ENCODE measurements at places on chromosomes 16 and 17.

- no peak for DNase-seq
Measured at GRCh38 chr16:73527187-73527586, 479.3 kb upstream of the ZFHX3 start.

DNA sequence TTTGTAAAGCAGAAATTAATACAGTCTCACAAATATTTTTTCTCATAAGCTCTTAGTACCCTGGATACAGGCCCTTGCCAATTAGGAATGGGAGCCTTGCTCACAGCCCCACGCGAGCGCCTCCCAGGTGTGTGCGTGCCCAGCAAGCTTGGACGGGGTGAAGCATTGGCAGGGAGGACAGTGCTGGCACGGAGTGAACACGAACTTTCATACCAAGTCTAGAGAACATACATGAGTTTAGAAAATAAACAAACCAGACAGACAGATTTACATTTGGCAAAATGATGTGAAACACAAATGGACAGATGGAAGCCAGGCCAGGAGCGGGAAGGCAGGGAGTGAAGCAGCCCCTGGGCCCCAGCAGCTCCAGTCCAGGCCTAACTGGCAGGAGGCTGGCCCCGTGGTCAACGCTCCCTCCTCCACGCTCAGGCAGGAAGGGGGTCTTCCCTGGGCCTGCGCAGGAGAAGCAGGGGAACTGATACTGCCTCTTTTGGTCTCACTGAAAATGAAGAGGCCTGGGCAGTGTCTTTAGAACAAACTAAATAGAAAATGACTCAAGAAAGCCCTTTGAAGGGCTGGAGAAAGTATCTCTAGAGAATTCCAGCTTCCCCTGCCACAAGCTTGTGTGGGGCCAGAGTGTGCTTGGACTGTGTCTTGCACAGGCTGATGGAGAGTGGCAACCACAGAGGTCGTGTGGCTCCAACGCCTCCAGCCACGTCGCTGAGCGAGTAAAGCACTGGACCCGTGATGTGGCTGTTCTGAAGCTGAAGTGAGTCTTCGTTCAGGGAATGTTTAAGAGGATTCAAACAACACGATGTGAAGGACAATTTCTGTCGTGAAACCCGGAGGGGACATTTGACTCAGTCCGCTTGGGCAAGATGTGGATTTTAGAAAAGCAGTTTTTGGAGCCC lies 9.9 kb upstream of the FOXJ1 start:
- DNase-seq: no peak

DNA sequence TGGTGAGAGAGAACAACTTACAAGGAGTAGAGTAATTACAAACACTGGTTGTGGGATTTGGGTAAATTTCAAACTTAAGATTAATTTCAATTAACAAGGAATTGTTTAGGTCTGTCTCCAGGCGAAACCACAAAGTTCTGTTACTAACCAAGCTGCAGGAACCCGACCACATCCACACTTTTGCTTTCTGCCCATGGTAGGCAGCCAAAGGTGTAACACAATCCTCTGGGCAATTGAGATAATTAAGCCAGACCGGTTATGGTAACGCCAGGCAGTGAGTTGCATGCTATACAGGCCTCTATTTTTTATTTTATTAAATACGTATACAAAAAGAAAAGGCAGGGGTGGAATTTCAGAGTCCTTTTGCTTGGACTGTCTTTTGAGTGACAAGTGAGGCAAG lies 12.0 kb downstream of the KCNJ2 start:
- DNase-seq: no peak

DNA sequence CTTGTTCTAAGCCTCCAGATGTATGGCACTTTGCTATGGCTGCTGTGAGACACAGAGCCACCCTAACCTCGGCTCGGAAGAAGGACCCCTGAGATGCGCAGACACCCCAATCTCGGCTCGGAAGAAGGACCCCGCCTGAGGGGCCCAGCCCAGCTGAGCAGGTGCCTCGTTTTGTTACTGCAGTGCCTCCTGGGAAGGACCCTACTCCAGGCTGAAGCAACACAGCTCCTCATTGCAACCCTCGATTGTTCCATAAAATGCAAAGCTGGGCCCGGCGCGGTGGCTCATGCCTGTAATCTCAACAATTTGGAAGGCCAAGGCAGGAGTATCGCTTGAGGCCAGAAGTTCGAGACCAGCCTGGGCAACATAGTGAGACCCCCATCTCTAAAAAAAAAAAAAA lies 61.3 kb downstream of the C16orf95 start:
- no peak for DNase-seq

DNA sequence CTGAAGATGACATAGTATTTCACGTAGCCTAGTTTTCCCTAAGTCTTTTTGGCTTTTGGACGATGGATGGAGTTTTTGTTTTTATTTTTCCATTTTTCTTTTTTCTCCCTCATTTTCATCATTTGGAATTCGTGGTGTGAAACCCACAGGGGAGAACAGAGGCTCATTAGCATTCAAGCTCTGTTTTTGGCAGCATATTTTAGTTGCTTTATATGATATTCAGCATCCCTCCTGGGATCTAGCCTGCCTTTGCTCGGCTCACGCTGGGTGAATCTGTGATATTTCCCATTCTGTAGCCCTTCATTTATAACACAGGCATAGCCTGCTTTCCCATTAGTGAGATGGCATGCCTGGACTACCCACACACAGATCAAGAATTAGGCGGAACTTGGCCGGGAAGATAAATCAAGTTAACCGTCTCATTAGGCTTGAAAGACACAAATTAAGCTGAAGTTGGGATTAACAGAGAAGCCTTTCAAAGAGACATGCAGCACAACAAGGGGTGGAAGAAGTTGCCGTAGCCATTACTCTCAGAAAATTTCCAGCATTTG lies 20.1 kb upstream of the CLEC19A start:
- no peak for DNase-seq

- no peak for DNase-seq
Measured at GRCh38 chr16:86091976-86092375, 193.0 kb downstream of the IRF8 start.

DNA sequence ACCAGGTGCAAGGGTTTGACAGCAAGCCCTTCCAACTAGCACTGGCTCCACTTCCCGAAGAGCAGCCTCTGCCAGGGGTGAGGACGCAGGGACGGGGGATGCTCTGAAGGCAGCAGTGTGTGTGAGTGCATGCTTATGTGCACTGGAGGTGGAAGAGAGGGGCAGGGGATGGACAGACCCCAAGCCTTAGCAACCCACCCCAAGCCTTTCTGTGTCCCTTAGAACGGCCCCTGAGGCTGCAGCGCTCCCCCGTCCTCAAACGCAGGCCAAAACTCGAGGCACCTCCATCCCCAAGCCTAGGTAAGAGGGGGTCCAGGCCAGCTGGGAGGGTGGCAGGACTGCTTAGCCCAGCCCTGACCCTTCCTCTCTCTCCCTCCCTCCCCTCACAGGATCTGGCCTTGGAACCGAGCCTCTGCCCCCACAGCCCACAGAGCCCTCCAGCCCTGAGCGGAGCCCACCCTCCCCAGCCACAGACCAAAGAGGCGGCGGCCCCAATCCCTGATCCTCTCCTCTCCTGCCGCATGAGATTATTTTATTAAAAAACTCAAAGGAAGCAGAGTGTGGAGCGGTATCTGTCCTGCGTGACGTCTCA lies 2.9 kb downstream of the ACD start:
- DNase-seq: no peak

DNA sequence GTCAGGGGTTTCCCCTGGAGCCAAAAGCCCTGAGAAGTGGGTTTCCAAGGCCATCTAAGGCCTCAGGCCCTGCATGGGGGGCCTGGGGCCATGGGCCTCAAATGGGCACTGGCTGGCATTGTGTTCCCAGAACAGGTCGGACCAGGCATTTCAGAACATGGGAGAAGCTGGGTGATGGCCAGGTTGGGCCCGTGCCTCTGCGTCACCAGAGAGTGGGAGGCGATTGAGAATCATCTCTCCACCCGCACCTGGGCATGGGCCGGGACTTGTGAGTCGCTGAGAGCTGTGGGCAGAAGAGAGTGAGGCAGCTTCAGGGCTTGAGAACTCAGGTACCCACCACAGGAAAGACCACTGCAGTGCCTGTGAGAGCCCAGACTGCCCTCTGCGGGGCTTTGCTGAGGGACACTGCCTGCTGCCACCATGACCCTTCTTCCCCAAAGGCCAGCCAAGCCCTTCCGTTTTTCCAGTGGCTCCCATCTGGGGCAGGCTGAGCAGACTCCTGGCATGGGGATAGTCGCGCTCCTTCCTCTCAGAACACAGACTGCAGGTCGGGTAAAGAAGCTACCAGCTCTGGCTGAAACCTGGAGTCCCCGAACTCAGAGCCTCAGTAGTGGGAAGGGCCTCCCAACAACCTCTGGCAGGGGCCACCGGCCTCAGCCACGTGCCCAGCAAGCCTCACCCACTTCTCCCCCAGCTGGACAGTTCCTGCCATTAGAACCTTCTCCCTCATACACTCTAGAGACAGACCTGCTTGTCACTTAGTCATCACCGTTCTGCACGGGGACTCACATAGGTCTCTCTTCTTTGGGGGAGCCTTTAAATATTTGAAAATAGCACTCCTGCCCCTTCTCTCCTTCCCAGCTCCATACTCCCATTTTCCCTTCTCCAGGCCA lies 1.6 kb downstream of the RAB11FIP4 start:
- no peak for DNase-seq

- peak; percentile 33 for DNase-seq
Measured at GRCh38 chr17:57955183-57955931, at the start of gene CUEDC1. Gene CUEDC1 (minus strand): TSS chr17:57955412. CDS start chr17:57885564, 69,848 bp downstream.

DNA sequence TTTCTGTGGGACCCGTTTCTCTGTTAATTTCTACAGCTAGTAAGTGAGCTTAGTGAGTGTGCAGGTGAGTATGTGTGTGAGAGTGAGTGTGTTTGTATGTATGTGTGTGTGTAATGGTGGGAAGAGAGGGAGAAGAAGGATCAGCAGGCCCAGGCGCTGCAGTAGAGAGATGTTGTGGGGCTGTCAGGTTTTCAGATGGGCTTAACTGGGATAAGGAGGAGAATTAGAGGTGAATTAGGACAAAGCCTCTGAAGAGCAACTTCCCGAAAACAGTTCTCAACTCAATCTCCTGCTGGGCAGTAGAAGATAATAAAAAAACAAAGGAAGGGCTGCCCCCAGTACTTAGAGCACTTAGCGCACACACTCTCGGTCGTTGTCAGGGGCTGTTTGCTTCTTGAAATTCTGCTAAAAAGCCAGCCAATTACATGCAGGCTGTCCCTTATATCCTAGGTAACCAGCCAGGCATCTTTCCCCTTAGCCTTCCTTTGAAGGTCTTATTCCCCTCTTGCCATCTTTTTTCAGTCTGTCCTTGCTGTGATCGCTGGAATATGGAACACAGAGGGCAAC lies 63.4 kb downstream of the CLEC16A start:
- DNase-seq: no peak

- no peak for DNase-seq
Measured at GRCh38 chr17:46138473-46138872, 54.8 kb downstream of the KANSL1 start.

DNA sequence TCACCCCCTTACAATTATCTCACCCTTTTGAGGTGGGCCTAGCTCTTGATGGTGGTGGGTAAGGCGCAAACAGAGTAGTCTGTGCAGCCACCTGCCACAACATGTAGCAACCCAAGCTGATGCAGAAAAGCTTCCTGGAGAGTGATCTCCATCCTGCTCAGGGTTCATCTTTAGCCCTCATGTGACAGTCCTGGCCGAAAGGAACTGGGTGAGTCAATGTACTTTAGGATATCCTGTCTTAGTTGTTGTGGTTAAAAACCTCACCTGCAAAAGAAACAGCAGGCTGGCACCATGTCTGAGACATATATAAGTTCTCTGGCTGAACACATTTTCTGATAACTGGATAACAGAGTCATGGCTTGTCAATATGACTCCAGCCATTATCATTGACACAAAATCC lies 183.5 kb upstream of the CPHXL start:
- no peak for DNase-seq

DNA sequence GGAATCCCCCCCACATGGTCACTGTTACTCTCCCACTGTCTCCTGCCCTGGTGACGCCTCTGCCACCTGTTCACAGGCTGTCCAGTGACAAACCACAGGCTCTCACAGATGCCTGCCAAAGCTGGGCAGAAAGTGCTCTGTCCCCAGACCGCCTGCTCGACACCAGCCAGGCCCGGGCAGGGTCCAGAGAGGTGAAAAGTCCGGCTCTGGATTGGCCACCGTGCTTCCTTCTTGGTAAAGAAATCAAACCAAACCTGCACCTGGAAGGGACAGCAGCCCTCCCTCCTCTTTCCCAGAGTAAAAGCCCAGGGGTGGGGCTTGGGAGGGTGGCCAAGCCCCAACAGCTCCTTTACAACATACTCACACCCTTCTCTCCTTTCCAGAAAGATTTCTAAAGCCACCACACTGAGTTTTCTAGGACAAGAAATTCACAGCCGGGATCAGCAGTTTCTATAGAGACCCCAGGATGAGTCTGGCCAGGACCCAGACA lies 6.2 kb downstream of the PCGF2 start:
- DNase-seq: no peak

GRCh38 chr16:27080895-27081294 lies 14.2 kb downstream of the C16orf82 start:
- no peak for DNase-seq

- peak; percentile 83 for DNase-seq
Measured at GRCh38 chr17:7841915-7842379, 7.9 kb downstream of the KDM6B start.

DNA sequence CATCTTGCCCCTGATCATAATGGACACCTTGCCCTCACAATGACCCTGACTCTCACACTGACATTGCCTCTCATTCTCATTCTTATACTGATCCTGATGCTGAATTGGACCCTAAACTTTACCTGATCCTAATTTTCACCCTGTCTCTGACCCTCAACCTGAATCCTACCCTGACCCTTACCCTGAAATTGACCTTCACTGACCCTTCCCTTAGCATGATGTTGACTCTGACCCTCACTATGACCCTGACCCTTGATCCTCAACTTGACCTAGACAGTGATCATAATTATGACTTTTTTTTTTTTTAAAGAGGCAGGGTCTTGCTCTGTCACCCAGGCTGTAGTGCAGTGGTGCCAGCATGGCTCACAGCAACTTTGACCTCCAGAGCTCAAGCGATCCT lies 3.4 kb downstream of the AHSP start:
- DNase-seq: no peak

- no peak for DNase-seq
Measured at GRCh38 chr17:9291912-9292560, 270.7 kb downstream of the NTN1 start.

GRCh38 chr17:38443356-38444031 lies 15.2 kb downstream of the ARHGAP23 start:
- DNase-seq: no peak

- DNase-seq: no peak
Measured at GRCh38 chr17:50458270-50458669, 10.4 kb downstream of the CHAD start.

- no peak for DNase-seq
Measured at GRCh38 chr16:70257391-70257790, 5.7 kb upstream of the EXOSC6 start.

GRCh38 chr17:81322271-81323082 lies 27.4 kb upstream of the SLC38A10 start:
- no peak for DNase-seq
